RWPE2 (cell line): ENCODE measurements at places on chromosomes 7 and 10.

GRCh38 chr10:24333736-24334135 lies 124.8 kb downstream of the KIAA1217 start:
- no peak for DNase-seq

DNA sequence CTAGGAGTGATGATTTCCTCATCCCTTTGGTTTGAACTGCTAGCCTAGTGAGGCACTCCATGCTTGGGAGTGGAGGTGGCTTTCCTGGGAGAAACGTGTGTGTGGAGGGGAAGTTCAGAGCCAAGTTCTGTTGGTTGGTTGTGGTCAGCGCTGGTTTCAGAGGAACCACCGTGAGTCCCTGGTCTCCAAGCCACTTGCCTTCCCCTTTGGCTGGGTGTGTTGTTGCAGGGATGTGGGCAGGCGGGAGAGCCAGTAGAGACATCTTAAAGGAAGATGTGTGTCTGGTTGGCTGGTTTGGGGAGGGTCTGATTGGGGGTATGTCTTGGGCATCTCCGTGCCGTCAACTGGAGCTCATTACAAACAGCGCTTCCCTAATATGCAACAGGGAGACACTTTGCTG lies 130.8 kb upstream of the TCF7L2 start:
- DNase-seq: no peak

DNA sequence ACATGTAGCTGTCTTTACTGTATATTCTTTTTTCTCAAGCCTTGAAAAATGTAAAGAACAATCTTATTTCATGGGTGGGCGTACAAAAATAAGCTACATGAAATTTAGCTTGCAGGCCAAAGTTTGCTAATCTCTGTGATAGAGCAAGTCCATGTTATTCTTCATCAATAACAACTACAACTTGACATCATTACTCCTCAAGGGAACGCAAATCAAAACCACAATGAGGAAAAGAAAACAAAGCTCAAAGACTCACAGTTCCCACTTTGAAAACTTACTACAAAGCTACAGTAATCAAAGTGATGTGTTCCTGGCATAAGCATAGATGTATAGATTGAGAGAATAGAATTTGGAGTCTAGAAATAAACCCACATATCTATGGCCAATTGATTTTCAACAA lies 62.5 kb downstream of the GNA12 start:
- no peak for DNase-seq

DNA sequence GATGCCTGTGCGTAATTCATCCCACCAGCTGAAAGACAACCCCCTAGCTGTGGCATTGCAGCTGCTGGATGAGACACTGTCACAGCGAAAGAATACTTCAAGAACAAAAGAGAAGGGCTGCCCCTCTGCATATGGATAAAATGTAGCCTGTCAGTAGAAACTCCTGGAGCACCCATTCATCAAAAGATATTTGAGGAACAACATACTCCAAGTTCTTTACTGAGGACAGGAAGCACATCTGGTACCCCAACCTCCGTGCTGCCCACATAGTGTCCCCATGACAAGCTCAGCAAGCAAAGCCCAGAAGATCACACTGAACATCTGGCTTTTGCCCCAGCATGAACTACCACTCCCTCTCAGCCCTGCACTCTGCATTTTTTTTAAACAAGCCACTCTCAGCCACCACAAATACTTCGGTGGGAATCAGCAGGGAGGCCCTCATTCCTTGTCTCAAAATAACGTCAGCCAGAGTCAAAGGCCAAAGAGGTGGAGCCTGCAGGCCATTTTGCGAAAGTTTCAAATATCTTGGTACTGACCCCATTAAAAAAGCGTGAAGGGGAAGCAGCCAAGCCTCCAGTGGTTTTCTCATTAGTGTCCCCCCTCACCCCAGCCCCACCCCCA lies 1.7 kb downstream of the CREB3L2 start:
- no peak for DNase-seq

DNA sequence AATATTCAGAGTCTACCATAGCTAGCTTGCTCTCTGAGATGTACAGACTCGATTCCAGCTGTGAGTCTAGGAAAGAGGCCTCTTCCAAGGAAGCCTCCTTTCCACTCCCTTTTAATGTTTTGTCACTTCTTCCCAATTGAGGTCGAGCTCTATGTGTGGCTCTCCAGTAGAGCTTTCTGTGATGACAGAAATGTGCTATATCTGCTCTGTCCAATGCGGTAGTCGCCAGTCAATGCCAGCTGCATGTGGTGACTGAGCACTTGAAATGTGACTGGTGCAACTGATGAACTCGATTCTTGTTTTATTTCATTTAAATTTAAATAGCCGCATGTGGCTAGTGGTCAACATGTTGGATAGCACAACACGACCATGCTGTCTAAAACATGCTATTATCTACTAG lies 387.0 kb upstream of the NRP1 start:
- DNase-seq: no peak

GRCh38 chr10:43123361-43124093 lies 14.7 kb upstream of the CSGALNACT2 start:
- no peak for DNase-seq

- no peak for DNase-seq
Measured at GRCh38 chr7:12769444-12769843, 82.0 kb downstream of the ARL4A start.

GRCh38 chr10:103781329-103782061 lies 73.9 kb downstream of the SH3PXD2A start:
- DNase-seq: no peak

- no peak for DNase-seq
Measured at GRCh38 chr7:132858251-132858650, 223.6 kb downstream of the CHCHD3 start.

- DNase-seq: no peak
Measured at GRCh38 chr7:139588632-139589031, 65.1 kb downstream of the CLEC2L start.

- DNase-seq: no peak
Measured at GRCh38 chr7:48563334-48563733, 361.0 kb upstream of the CDC14C start.

DNA sequence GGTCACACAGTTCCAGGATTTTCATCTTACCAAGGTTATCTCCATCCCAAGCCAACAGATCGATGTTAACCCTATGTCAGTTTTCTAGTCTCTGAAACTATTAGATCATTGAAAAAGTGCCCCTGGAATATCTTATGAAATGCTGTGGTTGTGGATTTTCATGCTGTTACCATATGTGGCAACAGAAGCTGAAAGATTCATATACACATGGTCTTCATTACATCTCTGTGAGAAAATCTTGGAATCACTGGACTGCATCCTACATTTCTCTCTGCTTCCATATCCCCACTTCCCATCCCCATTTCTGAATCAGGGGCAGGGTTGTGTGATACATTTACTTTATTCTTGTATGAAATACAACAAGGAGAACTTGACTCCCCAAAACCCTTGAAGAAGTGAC lies 146.1 kb downstream of the SLC16A9 start:
- DNase-seq: no peak

DNA sequence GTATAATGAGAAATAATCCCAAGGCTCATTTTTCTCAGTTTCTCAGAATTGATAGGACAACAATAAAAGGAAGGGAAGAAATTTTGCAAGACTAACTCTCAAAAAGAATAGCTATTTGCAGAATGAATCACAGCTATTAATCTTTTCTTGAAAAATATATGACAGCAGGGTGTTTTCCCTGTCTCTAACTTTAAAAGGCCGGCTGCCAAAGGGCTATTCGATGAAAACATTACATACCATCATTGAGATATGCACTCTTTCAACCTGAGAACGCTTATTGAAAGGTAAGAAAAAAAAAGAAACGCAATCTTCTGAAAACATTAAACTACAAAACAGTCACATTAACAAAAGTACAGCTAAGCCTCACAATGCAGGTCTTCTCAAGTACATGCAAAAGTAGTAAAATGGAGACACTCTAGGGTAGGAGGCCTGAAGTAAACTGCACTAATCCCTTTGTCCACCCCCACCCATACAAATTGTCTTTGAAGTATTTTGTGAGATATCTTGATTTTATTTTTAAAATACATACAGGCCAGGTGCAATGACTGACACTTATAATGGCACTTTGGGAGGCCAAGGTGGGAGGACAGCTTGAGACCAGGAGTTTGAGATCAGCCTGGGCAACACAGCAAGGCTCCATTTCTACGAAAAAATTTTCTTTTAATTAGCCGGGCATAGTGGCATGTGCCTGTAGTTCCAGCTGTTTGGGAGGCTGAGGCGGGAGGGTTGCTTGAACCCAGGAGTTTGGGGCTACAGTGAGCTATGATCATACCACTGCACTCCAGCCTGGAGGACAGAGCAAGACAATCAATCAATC lies 83.0 kb downstream of the PARD3 start:
- no peak for DNase-seq

DNA sequence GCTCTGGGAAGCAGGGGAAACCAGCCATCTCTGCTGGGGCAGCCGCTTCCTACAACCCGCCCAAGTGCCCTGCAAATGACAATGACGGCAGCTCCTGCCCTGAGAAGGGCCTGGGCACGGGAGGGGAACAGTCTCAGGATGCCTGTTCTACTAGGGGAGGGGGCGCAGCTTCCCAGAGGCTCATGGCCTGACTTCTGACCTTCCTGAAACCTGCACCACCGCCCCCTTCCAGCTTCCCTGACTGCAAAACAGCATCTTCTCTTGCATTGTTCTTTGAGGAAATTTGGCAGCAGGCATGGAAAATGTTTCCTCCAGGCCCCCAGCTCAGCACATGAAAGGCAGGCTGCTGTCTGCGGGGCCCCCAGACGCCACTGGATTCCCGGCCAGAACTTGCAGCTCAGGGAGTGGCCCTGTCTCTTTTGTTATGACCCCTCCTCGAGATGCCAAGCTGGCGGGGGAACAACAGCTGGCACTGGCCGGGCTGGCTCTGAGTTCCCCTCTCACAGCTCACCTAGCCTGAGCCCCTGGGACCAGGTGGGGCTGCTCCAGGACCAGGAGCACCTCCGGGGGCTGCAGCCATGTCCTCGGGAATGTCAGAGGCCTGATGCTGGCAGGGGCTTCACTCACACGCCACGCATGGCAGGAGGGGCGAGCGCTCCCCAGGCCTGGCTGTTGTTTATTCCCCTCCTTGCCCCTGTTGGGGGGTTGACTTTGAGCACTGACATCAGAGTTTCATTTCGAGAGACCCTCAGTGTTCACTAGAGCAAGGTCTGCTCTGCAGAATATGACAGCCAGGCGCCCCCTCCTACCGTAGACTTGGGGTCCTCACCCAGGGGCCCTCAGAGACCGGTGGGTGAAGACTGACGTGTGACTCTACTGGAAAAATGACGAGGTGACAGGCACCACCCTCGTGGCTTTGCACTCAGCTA lies 62.7 kb downstream of the CALML3 start:
- DNase-seq: no peak

DNA sequence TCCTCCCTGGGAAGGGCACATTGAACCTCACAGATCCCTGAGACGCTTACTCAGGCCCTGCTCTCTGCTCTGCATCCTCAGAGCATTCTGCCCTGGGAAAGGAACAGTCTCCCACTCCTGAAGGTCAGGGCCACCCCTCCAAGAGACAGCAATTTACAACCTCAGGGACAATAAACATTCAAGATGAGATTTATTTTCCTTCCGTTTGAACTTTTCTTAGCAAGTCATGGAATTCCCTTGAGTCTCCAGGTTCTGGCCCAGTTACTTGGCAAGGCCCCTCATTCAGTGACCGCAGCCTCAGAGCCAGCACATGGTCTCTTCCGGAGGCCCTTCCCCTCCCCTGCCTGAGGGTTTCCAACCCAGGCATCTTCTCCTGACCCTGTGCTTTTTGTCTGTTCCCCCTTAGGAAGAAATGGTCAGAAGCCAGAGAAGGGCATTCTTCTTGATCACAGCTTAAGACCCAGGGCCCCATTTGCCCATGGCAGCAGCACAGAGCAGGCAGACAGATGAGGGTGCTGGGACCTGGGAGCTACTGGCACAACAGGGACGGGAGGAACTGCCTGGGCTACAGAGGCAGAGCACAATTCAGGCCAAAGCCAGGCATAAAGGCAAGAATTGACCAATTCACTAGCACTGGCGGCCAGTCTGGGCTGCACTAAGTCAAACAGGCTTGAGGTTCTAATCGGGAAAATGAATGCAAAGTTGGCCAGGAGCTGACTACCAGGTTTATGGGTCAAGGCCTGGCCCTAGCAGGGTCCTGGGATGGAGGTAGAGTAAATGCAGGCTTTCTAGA lies 56.7 kb downstream of the VSTM4 start:
- DNase-seq: no peak

- DNase-seq: peak; percentile 67
Measured at GRCh38 chr7:123769371-123769770, 20.6 kb upstream of the WASL start.

GRCh38 chr10:76719006-76719405 lies 918.6 kb downstream of the KCNMA1 start:
- DNase-seq: no peak

GRCh38 chr7:81664304-81664703 lies 105.5 kb downstream of the HGF start:
- no peak for DNase-seq

- no peak for DNase-seq
Measured at GRCh38 chr7:53596230-53596629, 560.8 kb downstream of the POM121L12 start.

DNA sequence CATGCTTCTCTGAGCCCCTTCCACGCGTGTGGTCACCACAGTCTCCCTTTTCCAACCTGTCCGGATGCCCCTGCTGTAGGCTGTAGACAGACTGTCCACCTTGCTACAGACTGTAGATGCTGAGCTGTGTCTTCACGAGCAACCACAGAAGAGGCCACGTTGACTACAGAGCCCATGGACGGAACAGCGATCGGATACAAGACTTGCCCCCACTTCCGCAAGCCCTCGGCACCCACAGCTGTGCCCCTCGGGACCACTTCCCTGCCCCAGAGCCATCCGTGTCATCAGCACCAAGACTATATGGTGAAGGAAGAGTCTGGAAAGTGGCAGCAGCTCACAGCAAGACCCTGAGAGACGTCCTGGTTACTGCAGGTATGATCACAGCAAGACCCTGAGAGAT lies 491.4 kb downstream of the DNAJB6 start:
- no peak for DNase-seq

GRCh38 chr7:49245062-49245461 lies 320.7 kb downstream of the CDC14C start:
- no peak for DNase-seq

- no peak for DNase-seq
Measured at GRCh38 chr10:13632440-13632839, 45.7 kb downstream of the PRPF18 start.

GRCh38 chr7:84477786-84478478 lies 283.3 kb upstream of the SEMA3A start:
- no peak for DNase-seq

DNA sequence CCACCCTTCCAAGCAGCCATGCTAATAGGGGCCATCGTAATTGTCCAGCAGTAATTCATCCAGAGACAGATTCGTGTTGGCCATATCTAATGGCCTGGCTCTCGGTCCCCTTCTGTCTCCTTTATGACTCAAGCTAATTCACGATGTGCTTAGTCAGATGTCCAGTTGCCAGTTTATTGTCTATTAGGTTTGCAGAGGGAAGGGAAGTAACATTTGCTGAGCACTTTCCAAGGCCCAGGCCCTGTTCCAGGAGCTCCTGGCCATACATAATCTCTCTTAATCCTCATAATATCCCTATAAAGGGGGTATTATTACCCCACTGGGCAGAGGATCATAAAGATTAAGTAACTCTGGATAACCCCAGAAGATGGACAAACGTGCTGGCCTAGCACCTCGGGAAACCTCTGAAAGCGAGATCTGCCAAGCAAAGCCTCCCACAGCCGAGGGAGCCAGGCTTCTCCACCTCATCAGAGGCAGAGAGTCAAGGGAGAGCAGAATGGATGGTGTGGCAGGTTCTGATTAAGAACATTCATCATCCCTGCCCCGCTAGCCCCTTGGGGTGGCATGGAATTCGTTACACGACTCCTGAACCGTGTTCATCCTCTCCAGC lies 153.7 kb downstream of the PLXNA4 start:
- no peak for DNase-seq
